T-helper 17 cell (primary cell): ENCODE measurements at places on chromosomes 3 and 15. TPM values are rescaled to one million over a fixed set of nuclear protein-coding genes. Genes with fewer than 3 reads are reported as not detected.
A peak's percentile ranks its signal among the peaks of the same experiment; 100 is the strongest.

DNA sequence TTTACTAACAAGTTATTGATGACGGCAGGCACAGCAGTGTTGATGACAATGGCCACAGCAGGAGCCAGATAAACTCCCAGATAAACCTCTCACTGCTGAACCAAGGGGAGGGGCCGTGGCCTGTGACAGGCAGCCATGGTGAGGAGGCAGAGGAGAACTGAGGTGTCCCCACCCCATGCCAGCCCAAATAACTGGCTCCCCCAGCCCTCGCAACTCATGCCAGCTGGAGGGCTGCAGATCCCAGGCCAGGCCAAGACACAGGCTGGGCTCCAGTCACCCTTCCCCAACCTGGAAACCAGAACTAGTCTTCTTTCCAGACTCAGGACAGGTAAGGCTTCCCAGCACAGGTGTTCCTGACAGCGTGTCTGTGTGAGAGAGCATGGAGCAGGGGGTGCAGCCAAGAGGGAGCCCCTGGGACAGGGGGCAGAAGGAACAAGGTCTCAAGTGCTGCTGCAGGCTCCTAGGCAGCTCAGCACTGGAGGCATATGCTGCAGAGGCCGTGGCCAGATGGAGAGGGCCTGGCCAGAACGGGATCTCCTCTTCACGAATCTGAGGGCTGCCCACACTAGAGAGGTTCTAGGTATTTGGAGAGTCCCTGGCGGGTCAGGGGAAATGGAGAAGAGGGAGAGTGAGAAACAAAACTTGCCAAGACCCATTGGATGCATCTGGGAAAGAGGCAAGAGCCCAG lies 15.9 kb downstream of the PLA2G4F start:
- no peak for DNase-seq
- H3K4me3 ChIP-seq, result no peak overlapping the region
- no peaks in the 10 kb centered on the region for H3K36me3 ChIP-seq
- peaks cover 6% of the 10 kb centered on the region for H3K4me1 ChIP-seq

DNA sequence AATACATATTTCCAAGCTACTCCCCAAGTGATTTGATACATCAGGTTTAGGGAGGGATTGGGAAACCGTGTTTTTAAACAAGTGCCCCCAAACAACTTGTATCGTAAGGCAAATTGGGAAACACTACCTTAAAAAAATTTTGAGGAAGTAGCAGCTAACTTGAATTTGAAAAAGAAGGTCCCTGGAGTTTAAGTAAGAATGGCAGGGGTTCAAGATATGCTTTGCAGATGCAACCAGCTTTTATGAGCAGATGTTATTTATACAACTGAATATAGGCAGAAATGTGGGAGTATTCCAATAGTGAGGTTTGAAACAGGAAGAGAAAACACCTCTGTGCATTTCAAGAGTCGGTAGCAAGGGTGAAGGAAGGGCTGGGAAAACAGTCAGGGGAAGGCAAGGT lies 139.6 kb downstream of the IL20RB start:
- no peak overlapping the region for H3K4me3 ChIP-seq
- no peaks in the 10 kb centered on the region for H3K36me3 ChIP-seq
- no peak for DNase-seq
- H3K27me3 ChIP-seq, result peaks cover 39% of the 10 kb centered on the region
- no peak overlapping the region for H3K27ac ChIP-seq
- no peaks in the 10 kb centered on the region for H3K4me1 ChIP-seq

DNA sequence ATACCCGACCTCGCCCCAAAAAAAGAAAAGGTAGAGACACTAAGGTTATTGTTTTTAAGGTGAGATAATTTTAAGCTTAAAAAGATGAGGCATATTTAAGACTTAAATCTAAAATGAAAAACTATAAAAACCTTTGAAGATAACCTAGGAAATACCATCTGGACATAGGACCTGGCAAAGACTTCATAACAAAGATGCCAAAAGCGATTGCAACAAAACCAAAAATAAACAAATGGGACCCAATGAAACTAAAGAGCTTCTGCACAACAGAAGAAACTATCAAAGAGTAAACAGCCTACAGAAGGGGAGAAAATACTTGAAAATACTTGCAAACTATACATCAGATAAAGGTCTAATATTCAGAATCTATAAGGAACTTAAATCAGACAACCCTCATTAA lies 80.9 kb downstream of the TMCC1 start:
- H3K4me1 ChIP-seq, result peaks cover 14% of the 10 kb centered on the region
- no peak overlapping the region for H3K4me3 ChIP-seq
- no peak for DNase-seq
- H3K27me3 ChIP-seq, result no peaks in the 10 kb centered on the region
- H3K36me3 ChIP-seq, result no peaks in the 10 kb centered on the region
- H3K27ac ChIP-seq, result peak overlapping the region; percentile 77

- no peak overlapping the region for H3K27ac ChIP-seq
- no peak for DNase-seq
- no peak overlapping the region for H3K4me3 ChIP-seq
- H3K4me1 ChIP-seq, result peaks cover 14% of the 10 kb centered on the region
- no peaks in the 10 kb centered on the region for H3K27me3 ChIP-seq
Measured at GRCh38 chr3:183317271-183317670, 64.2 kb downstream of the B3GNT5 start.

DNA sequence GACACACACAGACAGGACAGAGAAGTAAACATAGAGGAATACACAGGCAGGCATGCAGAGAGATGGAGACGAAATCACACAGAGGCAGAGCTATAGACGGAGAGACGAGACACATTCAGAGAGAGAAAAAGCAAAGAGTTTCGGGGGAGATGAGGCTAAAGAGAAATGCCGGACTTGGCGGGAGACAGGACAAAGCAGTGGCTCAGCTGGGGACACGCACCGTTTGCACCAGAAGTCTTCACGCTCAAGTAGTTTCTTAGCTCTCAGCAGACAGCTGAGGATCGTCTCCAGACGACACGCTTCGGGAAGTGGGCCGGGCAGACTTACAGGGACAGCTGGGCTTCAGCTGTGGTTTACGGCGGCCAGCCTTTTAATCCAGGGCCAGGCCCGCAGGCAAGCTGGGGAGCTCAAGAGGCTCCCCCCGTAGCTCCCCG lies 56.2 kb upstream of the DLG1 start:
- H3K27me3 ChIP-seq, result peaks cover 37% of the 10 kb centered on the region
- H3K27ac ChIP-seq, result no peak overlapping the region
- H3K36me3 ChIP-seq, result peaks cover 5% of the 10 kb centered on the region
- peaks cover 5% of the 10 kb centered on the region for H3K4me1 ChIP-seq

GRCh38 chr3:65993134-65993900 lies 45.4 kb downstream of the MAGI1 start:
- no peaks in the 10 kb centered on the region for H3K4me1 ChIP-seq
- H3K4me3 ChIP-seq, result no peak overlapping the region
- DNase-seq, result no peak
- no peaks in the 10 kb centered on the region for H3K36me3 ChIP-seq

The C3orf80 gene
- not detected for total RNA-seq

The CDHR4 gene
- 0.37 TPM for total RNA-seq
